Cortex of kidney (tissue), 1 donor: ENCODE measurements at places on chromosomes 12 and 14.

GRCh38 chr14:89264196-89264800 lies 152.7 kb downstream of the FOXN3 start:
- no peak for DNase-seq

DNA sequence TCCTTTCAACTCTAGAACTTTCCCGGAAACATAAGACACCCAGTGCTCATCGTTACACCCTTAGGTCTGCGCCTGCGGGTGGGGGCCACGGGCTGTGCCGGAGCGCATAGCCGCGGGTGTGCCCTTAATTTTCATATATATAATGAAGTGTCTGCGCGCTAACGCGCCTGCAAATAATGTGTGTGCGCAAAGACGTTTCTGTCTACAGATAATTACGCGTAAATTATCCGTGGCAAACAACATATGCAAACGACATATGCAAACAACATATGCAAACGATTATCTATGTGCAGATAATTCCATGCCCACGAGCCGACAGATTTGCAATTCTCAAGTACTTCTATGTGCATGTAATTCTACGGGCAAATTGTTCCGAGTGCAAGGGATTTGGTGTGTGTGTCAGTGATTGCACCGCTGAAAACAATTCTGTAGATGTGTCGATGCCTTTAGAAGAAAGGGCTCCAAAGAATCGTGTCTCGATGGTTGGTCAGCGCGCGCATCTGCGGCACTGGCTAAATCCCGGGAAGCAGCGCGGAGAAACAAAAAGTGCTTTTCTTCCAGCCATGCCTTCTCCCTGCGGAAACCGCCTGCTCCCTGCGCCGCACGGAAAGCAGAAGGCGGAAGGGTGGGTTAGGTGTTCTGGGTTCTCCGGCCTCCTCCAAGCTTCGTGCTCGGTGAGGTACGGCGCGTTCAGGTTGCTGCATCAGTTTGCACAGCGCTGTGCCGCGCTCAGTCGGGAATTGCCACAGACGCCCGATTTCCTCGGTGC lies 34.5 kb upstream of the TBX5 start:
- DNase-seq = no peak

DNA sequence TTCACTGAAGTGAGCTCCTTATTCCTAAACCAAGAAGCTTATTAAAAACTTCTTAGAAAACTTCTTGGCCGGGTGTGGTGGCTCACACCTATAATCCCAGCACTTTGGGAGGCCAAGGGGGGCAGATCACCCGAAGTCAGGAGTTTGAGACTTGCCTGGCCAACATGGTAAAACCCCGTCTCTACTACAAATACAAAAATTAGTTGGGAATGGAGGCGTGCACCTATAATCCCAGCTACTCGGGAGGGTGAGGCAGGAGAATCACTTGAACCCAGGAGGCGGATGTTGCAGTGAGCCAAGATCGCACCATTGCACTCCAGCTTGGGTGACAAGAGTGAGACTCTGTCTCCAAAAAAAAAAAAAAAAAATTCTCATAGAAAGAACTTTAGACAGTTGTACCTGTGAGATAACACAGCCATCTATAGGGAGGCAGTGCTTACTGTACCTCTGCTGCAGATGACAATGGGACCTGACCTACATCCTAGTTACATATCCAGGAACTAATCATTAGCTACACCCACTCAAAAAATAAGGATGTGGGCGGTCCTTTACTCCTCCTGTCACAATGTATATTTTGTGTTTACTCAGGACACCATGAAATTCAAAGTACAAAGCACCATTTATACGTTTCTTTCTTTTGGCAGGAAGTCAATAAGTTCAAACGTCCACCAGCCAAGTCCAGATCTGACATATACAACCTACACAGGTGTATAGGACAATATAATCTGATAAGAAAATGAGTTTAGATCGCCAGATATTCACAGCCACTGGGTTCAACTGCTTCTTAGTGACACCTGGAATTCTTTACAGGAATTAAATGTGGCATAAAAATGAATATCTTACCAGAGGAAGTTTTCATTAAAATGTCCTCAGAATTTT lies 14.9 kb downstream of the STXBP6 start:
- no peak for DNase-seq

DNA sequence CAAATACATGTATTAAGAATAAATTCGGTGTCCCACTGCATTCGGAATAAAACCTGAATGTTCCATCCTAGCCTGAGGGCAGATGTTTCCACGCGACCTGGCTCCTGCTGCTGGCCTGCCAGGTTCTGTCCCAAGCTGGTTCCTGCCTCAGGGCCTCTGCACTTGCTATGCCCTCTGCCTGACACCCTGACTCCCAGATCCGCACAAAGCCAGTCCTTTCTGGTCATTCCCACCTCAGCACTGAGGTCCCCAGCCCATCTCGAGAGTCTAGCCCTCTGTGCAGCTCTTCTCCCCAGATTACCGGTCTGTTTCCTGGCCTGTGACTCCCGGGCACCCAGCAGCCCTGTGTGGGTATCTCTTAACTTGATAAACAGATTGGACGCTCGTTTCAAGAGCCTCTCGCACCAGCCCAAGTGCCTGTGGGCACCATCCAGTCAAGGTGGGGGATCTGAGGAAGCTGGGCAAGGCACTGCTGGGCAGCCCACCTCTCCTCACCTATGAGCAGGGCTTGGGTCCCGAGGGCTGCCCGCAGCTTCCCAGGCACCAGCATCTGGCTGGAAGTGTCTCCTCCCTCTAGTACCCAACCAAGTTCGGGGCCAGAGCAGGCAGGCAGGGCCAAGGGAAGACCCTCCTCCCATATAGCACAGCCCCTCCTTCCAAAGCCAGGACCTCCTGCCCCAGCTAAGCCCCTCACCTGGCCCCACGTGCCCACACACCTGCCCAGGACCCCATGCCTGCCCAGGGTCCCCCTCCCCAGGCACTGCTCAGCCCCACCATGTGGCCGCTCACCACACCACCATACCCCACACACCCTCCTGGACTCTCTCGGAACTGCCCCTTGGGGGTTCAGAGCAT lies 132.2 kb downstream of the NCOR2 start:
- DNase-seq = no peak

- no peak for DNase-seq
These were observed 98.8 kb downstream of the FRMD6 start for GRCh38 chr14:51750542-51750941.

DNA sequence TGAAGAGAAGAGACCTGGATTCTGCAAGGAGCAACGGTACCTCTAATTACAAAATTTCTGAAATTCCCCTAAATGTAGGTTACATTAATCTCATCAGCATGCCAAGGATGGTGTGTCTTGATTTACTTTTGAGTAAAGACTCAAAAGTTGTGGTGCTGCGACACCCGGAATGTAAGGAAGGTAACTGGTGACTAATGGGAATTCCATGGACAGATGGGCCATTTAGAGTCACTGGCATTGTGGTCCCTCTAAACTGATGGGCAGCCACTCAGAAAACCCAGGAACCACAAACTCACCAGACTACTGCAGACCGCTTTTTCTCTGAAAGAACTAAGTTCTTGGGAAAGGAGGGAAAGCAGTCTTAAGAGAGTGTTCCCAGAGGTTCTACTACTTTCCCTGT lies 32.8 kb downstream of the GRIN2B start:
- DNase-seq = no peak

DNA sequence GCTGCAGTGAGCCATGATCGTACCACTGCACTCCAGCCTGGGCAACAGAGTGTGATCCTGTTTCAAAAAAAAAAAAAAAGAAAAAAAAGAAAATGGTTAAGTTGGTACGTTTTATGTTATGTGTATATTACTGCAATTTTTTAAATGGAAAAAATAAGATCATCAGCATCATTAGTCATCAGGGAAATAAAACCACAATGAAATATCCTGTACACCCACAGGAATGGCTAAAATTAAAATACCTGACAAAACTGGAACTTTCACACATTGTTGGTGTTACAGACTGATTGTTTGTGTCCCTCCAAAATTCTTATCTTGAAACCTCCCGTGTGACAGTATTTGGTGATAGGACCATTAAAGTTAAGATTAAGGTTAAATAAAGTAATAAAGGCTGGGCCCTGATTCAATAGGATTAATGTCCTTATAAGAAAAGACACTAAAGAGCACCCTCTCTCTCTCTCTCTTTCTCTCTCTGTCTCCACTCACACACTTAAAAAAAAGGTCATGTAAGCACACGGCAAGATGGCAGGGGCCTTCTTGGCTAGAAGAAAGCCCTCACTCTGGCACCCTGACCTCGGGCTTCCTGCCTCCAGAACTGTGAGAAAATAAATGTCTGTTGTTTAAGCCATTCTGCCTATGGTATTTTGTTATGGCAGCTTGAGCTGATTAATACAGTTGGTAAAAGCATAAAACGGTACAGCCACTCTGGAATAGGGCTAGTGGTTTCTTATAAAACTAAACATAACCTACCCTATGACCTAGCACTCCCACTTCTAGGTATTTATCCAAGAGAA lies 48.3 kb upstream of the ZFP36L1 start:
- no peak for DNase-seq

DNA sequence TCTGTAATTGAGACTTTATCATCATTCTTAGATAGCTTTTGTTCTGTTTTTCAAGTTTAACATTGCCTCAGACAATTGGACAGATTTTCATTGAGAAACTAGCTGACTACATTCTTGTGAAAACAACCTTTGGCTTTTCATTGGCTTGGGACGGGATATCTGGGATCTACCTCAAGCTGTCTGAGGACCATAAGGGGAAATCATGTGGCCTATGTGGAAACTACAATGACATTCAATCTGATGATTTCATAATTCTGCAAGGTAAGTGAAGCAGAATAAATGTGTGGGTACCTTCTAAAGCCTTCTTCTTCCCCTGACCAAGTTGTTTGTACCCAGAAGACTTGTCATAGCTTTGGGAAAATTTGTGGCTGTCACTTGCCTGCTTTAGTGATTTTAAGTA lies 133.5 kb downstream of the OTOGL start:
- no peak for DNase-seq
